C1 segment of cervical spinal cord (tissue), 14 donors: ENCODE measurements at places on chromosomes 3 and 15.

DNA sequence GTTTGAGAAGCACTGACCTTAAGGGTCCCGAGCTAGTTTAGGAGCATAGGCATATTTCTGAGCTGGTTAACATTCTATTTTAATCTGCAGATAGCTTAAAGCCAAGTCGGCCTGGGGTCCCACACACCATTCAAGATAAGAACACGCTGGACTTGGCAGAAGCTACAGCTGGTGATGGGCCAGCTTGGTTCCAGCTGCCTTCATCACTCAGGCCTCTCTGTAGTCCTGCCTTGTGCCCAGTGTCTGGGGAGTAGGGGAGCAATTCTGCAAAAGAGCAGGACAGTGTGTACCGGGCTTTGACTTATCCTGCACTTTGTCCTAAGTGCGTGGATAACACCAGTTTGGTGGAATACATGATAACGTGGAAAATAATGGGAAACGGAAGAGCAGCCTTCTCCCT lies 164.5 kb downstream of the MEGF11 start:
- no peak for DNase-seq

GRCh38 chr3:186421946-186422345 lies 59.9 kb upstream of the DGKG start:
- DNase-seq: no peak

DNA sequence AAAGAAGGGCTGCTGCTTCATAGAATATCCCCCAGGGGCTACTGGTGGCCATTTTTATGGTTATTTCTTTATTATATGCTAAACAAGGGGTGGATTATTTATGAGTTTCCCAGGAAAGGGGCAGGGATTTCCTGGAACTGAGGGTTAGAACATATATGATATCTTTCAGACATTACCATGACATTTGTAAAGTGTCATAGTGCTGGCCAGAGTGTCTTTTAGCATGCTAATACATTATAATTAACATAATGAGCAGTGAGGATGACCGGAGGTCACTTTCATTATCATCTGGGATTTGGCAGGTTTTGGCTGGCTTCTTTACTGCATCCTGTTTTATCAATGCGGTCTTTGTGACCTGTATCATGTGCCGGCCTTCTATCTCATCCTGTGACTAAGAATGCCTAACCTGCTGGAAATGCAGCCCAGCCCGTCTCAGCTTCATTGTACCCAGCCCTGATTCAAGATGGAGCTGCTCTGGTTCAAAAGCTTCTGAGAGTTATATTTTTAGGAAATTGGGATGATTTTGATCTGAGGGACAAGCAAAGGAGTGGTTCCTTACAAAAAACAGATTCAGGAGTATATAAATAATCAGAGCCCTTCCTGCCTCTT lies 9.1 kb upstream of the ZBTB20 start:
- no peak for DNase-seq

- DNase-seq: no peak
Measured at GRCh38 chr3:15355086-15355485, 22.7 kb upstream of the SH3BP5 start.

- DNase-seq: no peak
Measured at GRCh38 chr3:5499404-5499803, 311.9 kb downstream of the EDEM1 start.

GRCh38 chr3:194267744-194268653 lies 83.1 kb downstream of the CPN2 start:
- no peak for DNase-seq

DNA sequence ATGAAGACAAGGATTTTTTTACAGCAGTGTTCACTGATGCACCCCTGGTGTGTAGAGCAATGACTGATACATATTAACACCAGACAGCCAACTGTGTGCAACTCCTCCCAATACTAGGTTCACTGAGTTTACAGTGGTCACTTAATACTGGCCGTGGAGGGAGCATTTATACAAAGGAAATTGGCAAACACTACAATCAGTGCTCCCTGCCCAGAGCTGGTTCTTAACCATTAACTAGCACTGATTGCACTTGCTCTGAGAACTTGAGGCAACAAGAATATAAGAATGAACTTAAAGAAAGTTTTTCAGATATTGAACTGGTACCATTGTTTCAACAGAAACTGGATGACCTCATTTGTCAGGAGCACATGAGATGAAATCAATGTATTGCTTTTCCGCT lies 110.6 kb downstream of the MAGI1 start:
- no peak for DNase-seq

DNA sequence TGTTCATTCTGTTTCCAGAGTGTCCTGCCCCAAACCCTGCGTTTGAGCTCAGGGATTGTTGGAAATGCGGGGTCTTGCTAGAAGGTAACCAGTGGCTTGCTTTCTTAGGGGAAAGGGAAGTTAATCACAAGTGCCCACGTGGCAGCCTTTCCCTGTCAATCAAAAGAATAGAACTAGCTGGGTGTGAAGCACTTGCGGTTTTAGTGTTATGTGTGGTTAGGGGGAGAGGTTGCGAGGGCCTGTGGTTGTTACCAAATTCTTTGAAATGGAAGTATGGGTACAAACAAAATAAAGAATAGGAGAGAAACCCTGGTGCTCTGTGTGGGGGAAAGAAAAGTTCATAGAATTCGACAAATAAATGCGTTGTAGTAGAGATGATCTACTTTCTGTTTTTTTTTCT lies 67.6 kb downstream of the FNDC3B start:
- DNase-seq: no peak

GRCh38 chr15:80709542-80709941 lies 14.4 kb downstream of the ABHD17C start:
- DNase-seq: no peak

- no peak for DNase-seq
Measured at GRCh38 chr3:37739579-37740290, 121.9 kb upstream of the CTDSPL start.

GRCh38 chr3:58178528-58179234 lies 32.1 kb downstream of the DNASE1L3 start:
- DNase-seq: no peak

DNA sequence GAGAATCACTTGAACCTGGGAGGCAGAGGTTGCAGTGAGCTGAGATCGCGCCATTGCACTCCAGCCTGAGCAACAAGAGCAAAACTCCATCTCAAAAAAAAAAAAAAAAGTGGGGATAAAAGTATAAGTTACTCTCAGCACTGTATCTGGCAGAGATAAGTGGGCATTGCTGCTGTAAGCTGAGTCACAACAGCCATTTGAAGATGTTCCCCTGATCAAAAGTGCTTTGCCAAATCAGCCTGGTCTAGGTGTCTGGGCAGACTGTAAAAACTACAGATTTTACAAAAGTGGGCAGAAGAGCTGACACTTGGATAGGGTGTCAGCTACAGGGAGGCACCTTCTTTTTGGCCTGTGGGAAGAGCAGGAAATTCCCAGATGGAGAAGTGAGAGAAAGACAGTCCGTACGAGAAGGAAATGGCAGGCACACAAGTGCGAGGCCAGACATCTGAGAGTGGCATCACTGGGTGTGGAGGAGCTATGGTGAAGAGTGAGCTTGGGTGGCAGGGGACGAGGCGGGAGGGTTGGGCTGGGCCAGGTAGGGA lies 78.5 kb downstream of the TRAK1 start:
- DNase-seq: no peak

DNA sequence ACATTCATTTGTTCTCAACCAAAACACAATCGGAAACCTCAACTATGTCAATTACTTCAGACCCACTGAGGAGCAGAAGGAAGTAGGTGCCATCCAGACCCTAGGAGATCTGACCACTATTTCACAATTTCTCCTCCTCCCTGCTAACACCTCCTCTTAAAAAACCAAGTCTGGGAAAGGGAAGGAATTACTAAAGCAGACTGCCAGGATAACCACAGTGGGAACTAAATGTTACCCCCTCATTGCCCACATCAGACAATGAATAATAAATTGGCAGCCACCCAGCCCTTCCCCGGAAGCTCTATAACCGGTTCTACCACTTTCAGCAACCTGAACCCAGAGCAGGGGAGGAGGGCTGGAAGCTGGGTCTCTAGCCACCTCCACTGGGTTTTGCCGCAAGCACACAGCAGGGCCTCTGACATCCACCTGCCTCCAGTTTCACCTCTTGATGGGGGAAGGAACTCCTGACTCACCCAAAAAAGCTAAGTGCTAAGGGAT lies 17.6 kb downstream of the C15orf62 start:
- DNase-seq: no peak

DNA sequence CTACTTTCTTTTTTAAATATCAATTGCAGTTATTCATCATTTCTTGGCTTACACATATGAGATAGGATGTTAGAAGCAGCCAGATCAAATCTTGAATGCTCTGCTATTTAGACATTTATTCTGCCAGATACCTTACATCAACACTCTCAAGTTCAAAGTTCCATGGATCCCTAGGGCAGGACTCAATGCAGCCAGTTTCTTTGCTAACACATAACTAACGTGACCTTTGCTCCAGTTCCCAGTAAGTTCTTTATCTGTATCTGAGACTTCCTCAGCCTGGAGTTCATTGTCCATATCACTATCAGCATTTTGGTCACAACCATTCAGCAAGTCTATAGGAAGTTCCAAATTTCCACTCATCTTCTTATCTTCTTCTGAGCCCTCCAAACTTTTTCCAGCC lies 939.9 kb downstream of the VGLL3 start:
- DNase-seq: no peak

GRCh38 chr3:138479438-138479863 lies 45.0 kb downstream of the ESYT3 start:
- DNase-seq: no peak

DNA sequence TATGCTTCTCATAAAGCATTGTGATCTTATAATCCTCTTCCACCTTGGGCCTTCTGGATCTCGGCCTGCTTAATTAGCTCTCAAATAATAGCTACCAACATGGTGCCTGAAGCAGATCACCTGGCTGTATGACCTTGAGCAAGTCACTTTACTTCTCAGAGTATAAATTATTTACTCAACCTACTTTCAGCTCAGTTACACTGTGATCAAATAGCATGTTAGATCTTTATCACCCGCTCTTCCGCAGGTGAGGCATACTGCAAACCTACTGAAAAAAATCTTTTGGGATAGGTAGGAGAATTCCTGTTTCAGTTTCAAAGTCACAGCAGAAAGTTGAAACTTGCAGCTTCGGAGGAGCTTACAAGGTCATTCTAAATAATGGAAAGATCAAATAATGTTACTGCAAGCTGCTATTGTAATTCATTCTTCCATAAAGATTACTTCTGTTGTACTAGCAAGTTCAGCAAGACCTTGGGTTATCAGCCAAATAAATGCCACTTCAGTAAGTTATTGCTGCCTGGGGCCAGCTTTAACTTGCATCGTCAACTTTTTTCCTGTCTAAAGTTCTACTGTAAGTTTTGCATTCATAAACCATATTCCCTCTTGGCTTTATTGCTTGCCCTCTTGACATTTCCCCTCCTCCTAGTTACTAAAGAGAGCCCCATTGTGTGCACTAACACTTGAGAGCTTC lies 268.4 kb upstream of the ATP11B start:
- DNase-seq: no peak

DNA sequence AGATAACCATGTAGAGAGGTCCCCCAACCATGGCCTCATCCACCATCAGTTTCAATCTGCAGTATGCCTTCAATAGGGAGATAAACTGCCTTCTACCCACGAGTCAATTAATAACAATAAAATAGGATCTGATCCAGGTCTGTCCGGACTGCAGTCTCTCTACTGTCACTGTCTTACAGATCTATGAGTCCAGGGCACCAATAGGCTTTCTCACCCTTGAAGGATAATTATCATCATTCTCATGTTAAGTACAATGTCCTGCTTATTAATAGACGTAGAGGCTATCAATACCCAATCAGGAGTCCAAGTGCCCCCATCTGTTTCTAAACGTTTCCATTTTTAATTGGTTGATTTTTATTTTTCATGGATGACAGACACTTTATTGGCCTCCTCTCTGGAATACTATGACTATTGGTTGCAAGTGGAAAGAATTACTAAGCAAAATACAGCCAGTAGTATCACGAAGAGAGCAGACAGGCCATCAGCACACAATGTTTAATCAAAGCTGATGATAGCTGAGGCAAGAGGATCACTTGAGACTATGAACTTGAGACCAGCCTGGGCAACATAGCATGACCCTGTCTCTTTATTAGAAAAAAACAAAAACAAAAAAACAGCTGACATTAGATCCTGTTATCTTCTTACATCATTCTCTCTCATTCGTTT lies 480.7 kb downstream of the MAGI1 start:
- DNase-seq: no peak

DNA sequence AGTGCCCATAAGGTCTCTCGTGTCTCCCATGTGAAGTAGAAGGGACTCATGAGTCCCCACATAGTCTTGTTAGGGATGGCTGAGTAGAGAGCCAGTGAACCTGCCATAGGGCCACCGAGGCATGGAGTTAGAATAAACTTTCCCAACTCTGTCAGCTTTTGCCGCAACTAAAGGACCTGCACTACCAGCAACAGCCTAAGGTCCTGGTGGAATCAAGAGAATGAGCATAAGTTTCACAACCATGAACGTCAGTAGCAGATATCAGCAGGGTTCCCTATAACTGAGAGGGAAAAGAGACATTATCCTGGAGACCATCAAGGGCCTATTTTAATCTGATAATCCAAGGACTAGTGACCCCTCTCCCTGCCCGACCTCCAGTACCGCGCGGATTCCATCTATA lies 60.3 kb upstream of the FNDC3B start:
- DNase-seq: no peak

GRCh38 chr3:157589211-157589610 lies 86.0 kb upstream of the VEPH1 start:
- no peak for DNase-seq

GRCh38 chr3:157614896-157615295 lies 111.7 kb upstream of the VEPH1 start:
- no peak for DNase-seq
